ENCODE measurements at places on chromosomes 3 and 15. TPM values are rescaled to one million over a fixed set of nuclear protein-coding genes. Genes with fewer than 3 reads are reported as not detected.

Gene ARPP21
- total RNA-seq, result not detected

- DNase-seq, result no peak
These were observed 30.3 kb downstream of the SRPRB start for GRCh38 chr3:133835961-133836360.

GRCh38 chr3:27213450-27213849 lies 155.7 kb downstream of the NEK10 start:
- no peak for DNase-seq

Gene IL17RB
- total RNA-seq, result 1.9 TPM

Gene APOD
- 45.9 TPM for total RNA-seq

DNA sequence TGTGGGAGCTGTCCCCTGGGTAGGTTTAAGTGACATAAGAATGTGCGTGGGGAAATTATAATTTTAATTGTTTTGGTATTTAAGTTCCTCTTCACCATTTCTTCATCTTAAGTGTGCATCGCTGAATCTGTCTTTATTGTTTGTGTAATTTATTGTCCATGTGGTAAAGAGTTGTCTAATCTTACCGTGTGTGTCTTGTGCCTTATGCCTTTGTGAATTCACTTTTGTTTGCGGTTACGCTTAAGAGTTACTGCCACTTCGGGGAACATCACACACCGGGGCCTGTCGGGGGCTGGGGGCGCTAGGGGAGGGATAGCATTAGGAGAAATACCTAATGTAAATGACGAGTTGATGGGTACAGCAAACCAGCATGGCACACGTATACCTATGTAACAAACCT lies 767 bp downstream of the WDR48 start:
- DNase-seq, result peak; percentile 28

- no peak for DNase-seq
These were observed 74.8 kb downstream of the AQP9 start for GRCh38 chr15:58212909-58213526.

- DNase-seq, result no peak
These were observed 327.0 kb downstream of the ZPLD1 start for GRCh38 chr3:102761766-102762165.

DNA sequence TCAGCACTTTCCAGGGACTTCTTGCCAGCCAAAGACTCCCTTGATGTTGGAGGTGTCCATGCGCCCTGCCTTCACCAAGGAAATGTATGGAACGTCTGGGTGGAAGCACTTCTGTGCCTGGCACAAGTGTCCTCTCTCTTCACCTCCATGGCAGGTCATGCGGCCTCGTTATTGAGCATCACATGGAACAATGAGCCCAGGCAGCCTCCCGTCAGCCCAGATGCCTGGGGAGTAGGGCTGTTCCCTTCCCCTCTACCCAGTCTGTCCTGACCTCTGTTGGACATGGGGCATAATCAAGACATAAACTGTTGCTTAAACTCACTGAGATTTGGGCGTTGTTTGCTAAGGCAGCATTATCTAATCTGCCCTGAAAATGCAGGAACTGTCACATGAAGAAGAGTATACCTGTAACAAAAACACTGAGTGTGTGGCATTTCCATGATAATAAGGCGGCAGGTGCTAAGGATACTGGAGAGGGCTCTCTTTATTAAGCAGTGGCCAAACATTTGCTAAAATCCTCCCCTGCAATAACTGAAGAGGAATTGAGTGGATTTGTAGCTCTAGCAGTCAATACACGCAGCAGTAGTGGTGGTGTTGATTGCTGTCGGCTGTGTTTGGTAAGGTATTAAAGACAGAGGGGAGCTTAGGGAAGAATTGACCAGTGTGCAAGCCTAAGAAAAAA lies 338.2 kb upstream of the ATP10A start:
- no peak for DNase-seq
